ENCODE measurements at places on chromosomes 6 and 20. TPM values are rescaled to one million over a fixed set of nuclear protein-coding genes. Genes with fewer than 3 reads are reported as not detected.
A peak's percentile ranks its signal among the peaks of the same experiment; 100 is the strongest.

DNA sequence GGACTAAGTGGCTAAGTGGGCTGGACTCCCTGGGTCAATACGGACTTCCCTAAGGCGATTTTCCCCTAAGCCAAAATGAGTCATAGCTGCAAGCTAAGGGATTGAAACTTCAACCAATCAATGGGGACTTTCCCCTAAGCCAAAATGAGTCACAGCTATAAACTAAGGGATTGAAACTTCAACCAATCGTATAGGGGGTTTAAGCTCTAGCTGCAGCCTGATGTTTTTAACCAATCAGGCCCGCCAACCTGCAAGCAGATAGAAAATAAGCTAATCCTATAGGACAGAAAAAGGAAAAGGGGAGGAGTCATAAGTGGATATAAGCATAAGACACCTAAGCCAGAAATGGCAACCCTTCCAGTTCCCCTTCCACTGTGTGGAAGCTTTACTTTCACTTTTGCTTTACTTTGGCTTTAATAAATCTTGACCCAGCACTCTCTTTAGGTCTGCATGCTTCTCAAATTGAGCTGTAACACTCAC lies 655.0 kb upstream of the HS3ST5 start:
- no peak overlapping the region for H3K4me3 ChIP-seq
- H3K36me3 ChIP-seq: no peaks in the 10 kb centered on the region
- no peaks in the 10 kb centered on the region for H3K4me1 ChIP-seq
- no peaks in the 10 kb centered on the region for H3K27me3 ChIP-seq
- peak; percentile 2 for DNase-seq
- H3K27ac ChIP-seq: no peak overlapping the region

DNA sequence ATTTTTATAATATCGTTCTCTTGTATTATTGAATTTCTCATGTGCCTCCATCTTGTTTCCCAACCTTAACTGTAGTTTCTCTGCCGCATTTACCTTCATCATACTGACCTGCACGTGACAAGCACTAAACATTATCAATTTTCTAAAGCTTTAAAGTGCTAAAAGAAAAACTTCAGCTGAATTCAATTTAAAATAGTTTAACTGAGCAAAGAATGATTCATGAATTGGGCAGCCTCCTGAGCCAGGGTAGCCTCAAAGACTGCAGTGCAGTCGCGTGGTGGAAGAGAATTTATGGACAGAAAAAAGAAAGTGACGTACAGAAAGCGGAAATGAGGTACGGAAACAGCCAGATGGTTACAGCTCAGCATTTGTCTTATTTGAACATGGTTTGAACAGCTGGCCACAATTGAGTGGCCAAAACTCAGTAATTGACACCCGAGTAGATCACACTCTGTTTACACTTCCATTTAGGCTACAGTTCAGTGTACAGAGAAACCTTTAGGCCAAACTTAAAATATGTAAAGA lies 4.2 kb upstream of the ZDHHC14 start:
- peaks cover 4% of the 10 kb centered on the region for H3K4me1 ChIP-seq
- H3K27me3 ChIP-seq: no peaks in the 10 kb centered on the region
- H3K27ac ChIP-seq: no peak overlapping the region
- no peak overlapping the region for H3K4me3 ChIP-seq
- no peaks in the 10 kb centered on the region for H3K36me3 ChIP-seq

- H3K27ac ChIP-seq: no peak overlapping the region
- no peaks in the 10 kb centered on the region for H3K27me3 ChIP-seq
- H3K36me3 ChIP-seq: no peaks in the 10 kb centered on the region
- H3K4me3 ChIP-seq: no peak overlapping the region
- no peaks in the 10 kb centered on the region for H3K4me1 ChIP-seq
Observed at GRCh38 chr6:89013438-89013837, 50.0 kb upstream of the RNGTT start.

DNA sequence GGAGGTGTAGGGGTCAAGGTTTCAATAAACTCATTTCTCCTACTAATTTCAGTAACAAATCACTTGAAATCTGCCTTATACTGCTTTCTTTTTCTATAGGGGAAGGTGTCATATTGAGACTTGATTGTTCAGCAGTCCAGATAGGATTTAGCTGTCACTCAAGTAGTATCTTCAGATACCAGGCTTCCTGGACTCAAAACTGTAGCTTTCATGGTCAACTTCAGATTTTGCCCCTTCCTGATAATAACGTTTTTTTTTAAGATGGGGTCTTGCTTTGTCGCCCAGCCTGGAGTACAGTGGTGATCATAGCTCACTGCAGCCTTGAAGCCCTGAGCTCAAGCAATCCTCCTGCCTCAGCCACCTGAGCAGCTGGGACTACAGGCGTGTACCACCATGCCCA lies 77.8 kb downstream of the JAG1 start:
- no peaks in the 10 kb centered on the region for H3K36me3 ChIP-seq
- DNase-seq: no peak
- peaks cover 17% of the 10 kb centered on the region for H3K4me1 ChIP-seq
- H3K4me3 ChIP-seq: no peak overlapping the region
- H3K27ac ChIP-seq: no peak overlapping the region

DNA sequence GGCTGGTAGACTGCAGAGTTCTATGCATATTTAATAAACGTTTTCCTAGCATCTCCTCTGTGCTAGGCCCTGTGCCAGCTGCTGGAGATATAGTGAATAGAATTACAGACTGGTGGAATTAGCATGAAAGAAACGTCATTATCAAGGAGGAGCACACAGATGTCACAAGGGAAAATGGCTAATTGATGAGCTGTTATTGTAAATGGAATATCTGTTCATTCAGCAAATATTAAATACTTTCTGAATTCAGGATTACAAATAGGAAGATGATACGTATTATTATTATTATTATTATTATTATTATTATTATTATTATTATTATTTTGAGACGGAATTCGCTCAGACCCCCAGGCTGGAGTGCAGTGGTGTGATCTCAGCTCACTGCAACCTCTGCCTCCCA lies 1.2 kb downstream of the AAR2 start:
- H3K27me3 ChIP-seq: no peaks in the 10 kb centered on the region
- peak; percentile 30 for DNase-seq
- peaks cover 4% of the 10 kb centered on the region for H3K4me1 ChIP-seq
- no peak overlapping the region for H3K27ac ChIP-seq
- peak overlapping the region; percentile 77 for H3K4me3 ChIP-seq
- H3K36me3 ChIP-seq: peaks cover 21% of the 10 kb centered on the region

DNA sequence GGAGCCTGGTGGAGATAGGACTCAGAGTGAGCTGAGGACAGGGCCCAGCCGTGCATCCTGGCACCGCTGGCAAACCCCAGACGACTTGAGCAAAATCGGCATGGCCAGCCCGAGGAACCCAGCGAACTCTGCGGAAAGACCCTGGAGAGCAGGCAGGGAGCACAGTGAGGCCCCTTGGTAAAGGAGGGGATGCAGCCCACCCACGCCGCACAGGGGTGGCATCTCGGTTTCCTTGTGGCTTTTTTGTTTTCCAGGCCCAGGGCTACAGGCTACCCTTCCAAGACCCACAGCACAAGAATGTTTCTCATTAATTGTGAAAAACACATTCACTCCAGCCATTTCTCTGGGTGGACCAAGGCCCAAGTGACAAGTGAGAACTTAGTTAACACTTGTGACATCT lies 71.4 kb downstream of the BMP7 start:
- no peak overlapping the region for H3K27ac ChIP-seq
- no peaks in the 10 kb centered on the region for H3K4me1 ChIP-seq
- no peak overlapping the region for H3K4me3 ChIP-seq

DNA sequence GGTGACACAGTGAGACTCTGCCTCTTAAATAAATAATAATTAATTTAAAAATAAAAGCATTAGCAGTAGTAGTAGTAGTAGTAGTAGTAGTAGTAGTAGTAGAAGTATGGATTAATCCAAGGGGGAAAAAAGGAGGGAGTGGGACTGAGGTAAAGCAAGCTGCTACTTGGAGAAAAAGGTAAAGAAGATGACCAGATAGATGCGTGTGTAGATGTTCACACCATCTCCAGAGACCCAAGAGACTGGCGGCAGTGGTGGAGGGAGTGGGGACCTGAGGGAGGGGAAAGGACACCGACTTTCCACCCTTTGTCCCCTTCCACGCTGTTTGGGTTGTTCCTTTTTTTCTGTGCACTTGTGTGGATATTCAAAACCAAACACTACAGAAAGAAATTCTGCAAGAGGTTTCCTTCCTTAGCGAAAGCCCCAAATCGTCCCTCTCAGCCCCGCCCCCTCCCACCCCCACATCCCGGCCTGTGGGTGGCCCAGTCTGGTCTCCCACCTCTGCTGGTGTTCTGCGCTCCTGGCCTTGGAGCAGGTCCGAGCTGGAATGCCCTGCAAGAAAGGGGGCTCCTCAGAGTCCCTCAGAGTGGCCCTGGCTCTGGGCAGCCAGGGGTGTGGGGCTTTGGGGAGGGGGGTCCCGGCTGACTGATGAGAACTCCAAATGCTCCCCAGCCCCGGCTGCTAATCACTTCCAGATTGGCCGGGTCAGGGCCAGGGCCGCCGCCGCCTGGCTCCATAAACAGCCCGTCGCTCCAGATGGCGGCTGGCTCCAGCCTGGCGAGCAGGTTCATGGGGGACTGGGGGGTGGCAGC lies 60.2 kb downstream of the UBE2V1 start:
- peaks cover 3% of the 10 kb centered on the region for H3K4me1 ChIP-seq
- H3K4me3 ChIP-seq: no peak overlapping the region
- H3K27me3 ChIP-seq: no peaks in the 10 kb centered on the region

GRCh38 chr20:58694241-58695083 lies 1.9 kb downstream of the NPEPL1 start:
- no peaks in the 10 kb centered on the region for H3K27me3 ChIP-seq
- H3K4me1 ChIP-seq: no peaks in the 10 kb centered on the region
- DNase-seq: no peak

DNA sequence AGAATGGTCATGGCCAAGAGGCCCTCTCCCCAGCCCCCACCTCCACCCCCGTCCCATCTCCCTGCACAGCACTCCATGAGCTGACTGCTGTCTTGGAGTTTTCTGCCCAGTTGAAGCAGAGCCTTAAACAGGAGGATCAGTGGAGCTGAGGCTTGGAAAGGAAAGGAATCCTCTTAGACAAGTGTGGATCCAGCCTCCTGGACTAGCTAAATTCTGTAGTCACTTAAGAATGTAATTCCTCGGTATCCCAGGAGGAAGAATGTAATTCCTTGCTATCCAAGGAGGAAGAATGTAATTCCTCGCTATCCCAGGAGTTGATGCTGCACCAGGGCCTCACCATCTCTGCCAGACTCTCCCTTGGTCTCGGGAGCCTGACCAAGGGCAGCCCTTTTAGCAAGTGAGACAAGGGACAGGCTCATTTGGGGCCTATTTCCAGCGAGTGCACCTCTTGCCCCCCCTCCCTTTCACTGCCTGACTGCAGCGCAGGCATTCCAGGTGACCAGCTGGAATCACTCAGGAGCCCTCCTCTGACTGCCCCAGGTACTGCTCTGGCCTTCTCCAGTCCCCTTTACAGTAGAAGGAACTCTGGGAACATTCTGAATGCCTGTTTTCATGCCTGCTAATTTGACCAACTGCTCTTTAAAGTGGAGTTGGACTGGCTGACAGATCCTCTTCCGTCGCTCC lies 76.2 kb downstream of the TCP11 start:
- peaks cover 5% of the 10 kb centered on the region for H3K36me3 ChIP-seq
- no peak overlapping the region for H3K27ac ChIP-seq
- no peak overlapping the region for H3K4me3 ChIP-seq
- H3K4me1 ChIP-seq: no peaks in the 10 kb centered on the region
- H3K27me3 ChIP-seq: no peaks in the 10 kb centered on the region

- no peak overlapping the region for H3K27ac ChIP-seq
- no peak overlapping the region for H3K4me3 ChIP-seq
- no peaks in the 10 kb centered on the region for H3K36me3 ChIP-seq
- no peaks in the 10 kb centered on the region for H3K4me1 ChIP-seq
- DNase-seq: no peak
Observed at GRCh38 chr20:44129911-44130718, 56.9 kb downstream of the JPH2 start.

GRCh38 chr6:157763129-157763903 lies 59.7 kb upstream of the SNX9 start:
- H3K36me3 ChIP-seq: no peaks in the 10 kb centered on the region
- peaks cover 10% of the 10 kb centered on the region for H3K4me1 ChIP-seq
- DNase-seq: no peak
- H3K27me3 ChIP-seq: no peaks in the 10 kb centered on the region
- H3K27ac ChIP-seq: no peak overlapping the region

DNA sequence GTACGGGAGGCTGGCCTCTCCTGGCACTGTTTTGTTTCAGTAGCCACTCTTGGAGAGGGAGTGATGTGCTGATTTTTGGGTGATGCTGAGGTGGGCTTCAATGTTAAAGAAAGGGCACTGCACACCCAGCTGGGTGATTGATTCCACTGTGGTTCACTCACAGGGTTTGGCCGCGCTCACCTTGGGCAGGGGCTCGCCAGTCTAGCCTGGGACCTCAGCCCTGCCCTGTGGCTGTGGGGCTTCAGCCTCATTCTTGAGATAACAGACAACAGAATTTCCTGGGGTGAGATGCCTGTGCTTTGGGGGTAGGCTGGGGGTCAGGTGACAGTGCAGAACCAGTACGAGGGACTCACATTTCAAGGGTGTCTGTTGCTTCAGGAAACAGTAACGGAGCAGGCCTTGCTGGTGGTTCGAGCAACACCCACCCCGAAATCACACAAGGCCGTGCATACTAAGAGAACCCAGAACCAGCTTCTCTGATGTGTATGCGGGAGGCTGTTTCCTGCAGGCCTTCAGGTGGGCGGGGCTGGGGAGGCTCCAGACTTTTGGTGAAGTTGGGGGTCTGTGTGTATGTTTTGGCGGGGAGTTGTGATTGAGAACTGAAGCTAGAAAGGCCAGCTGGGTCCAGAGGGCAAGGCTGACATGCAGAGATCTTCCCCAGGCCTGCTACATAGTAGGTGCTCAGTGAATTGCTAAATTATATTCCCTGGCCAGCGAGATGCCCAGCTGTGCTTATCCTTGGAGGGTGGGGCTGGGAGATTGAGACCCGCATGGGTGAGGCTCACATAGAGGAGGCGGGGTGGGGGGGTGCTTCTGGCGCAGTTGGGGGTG lies 154.2 kb upstream of the RNF24 start:
- H3K27ac ChIP-seq: no peak overlapping the region
- no peaks in the 10 kb centered on the region for H3K36me3 ChIP-seq

CYP39A1 gene
- 0.17 TPM for total RNA-seq

STK38 gene
- total RNA-seq: 24.2 TPM
